ENCODE measurements at places on chromosomes 12 and 14.

DNA sequence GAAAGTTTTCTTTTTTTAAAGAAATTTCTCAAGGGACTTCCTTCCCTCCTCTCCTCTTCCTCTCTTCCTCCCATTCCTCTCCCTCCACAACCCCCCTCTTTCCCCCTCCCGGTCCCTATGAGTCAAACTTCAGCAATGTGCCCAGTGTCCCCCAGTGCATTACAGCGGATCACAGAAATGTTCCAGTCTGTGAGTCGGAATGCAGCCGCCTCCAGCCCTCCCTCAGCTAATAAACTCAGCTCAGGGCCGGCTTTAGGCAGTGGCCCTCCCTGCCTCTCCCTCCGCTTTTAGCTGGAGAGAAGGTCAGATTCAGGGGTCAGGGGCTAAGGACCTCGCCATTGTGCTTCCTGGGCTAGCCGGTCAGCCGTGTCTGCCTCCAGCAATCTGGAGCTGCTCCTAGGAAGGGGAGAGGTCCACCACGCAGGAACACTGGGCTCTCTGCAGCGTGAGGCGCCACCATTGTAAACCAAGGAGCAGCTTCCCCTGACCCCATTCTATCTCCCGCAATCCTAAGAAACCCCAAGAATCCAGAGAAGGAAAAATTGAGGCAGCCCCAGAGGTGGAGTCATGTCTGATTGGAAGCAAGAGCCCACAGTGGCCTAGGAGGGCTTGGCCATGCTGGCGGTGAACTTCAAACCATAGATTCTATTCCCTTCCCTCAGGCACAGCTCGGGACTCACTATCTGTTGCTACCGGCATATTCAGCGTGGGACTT is 1.1 kb upstream of the HDAC7 start:
- DNase-seq: peak; percentile 82

- DNase-seq: no peak
Measured at GRCh38 chr12:24424889-24425600, 475.6 kb upstream of the SOX5 start.

GRCh38 chr12:40106655-40107054 is 774 bp upstream of the SLC2A13 start:
- DNase-seq: no peak

DNA sequence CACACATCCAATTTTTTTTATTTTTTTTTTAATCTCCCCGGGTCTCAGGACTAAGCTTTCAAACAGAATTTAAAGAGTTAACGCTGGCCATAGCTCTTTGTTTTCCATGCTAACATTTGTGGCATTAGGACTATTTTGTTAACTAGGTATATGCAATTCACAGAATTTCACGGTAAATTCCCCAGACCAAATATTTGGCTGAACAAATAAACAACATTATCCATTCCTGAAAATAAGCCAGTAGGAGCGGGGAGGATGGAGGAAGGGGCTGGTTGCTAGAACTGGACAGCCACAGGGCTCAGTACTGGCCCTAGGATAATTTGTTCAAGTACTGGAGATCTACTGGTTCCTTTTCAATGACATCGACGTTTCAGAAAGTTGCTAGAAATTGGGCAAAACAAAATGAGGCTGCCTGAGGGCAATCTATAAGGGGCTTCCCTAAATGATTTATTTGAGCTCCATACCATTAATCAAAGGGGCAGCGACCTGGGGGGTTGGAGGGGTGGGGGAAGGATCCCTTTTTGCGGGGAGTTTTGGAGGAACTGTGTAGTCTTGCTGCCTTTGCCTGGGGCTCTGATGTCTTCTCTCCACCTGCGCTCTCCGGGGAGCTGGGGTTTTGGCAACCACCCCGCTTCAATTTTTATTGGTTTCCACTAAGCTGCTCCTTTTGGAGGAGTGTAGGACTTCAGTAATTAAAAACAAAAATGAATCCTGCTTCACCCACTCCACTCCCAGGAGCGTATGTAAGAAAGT is 9.0 kb downstream of the BMP4 start:
- no peak for DNase-seq

DNA sequence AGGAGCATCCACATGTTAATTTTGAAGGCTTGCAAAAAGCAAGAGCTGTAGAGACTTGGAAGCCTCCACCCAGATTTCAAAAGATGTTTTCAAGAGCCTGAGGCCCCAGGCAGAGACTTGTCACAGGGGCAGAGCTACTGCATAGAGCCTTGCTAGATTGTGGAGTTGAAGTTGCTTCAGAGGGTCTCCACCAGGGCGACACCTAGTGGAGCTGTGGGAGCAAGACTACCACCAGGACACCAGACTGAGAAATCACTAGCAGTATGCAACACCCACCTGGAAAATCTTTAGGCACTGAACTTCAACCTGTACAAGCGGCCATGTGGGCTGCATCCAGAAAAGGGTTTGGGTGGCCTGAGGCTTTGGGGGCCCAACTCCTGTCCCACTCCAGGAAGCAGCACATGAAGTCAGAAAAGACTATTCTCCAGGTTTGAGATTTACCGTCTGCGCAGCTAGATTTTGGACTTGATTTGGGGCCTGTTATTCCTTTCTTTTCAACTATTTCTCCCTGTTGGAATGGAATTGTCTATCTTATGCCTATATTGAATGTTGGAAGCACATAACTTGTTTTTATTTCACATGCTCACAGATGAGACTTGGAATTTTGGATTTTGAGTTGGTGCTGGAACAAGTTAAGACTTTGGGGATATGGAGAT is 508.6 kb downstream of the FLRT2 start:
- peak; percentile 60 for DNase-seq

DNA sequence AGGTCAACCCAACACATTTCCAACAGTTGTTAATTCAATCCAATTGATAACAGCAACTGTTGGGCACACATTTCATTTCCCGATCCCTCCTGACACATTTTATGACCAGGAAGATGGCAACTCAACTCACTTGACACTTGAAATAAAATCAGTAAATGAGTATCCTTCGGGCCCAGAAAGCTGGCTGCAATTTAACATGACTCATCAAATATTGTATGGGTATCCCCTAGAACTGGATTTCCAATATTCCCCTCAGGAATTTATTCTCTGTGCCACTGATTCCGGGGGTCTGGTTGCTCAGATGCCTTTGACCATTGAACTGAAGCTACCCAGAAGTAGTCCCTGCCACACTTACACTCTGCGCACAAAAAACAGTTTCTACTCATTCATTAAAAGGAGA is 42.1 kb downstream of the INTS13 start:
- DNase-seq: no peak

- DNase-seq: no peak
Measured at GRCh38 chr12:50746431-50746830, 17.5 kb upstream of the ATF1 start.

- no peak for DNase-seq
Measured at GRCh38 chr12:40643506-40643905, 48.7 kb upstream of the CNTN1 start.

DNA sequence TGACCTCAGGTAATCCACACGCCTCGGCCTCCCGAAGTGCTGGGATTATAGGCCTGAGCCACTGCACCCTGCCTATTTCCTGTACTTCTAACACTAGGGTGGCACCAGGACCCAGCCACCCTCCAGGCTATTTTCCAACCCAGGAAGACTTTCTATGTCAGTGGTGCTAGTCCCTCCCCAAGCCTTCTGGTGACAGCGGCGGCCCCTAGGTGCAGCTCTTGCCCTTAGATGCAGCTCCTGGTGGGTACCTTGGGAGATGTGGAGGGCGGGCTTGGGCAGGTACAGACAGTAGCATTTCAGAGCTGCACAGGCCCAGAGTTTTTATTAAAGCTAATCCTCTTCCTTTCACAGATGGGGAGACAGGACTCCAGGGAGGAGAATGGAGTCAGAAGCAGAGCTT is 62.8 kb downstream of the SRRM4 start:
- DNase-seq: no peak

DNA sequence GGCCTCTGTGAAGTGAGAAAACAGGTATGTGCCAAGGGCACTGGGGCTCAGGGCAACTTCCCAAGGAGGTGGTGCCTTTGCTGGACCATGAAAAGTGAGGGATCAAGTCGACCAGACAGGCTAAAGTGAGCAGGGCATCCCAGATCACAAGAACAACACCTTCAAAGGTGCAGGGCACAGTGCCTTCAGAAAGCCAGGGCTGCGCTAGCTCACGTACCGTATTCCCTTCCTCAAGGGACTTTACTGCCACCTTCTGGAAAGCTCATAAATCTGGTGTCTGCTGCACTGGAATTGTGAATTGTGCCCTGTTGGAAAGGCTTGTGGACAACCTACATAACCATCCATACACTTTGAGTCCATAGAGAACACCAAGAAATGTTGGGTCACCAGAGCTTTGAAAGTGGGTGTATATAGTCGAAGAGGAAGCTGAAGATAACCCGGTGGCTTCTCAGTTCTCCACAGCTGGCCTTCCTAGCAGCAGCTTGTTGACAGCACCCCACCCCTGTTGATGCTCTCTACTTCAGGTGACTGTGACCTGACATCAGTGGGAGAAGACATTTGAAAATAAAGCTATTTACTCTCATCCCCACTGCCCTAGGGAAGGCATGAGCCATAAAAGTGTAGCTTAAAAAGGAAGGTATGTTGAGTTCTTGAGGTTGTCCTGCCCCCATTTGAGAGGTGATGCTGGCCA is 24.5 kb downstream of the FIGNL2 start:
- no peak for DNase-seq

DNA sequence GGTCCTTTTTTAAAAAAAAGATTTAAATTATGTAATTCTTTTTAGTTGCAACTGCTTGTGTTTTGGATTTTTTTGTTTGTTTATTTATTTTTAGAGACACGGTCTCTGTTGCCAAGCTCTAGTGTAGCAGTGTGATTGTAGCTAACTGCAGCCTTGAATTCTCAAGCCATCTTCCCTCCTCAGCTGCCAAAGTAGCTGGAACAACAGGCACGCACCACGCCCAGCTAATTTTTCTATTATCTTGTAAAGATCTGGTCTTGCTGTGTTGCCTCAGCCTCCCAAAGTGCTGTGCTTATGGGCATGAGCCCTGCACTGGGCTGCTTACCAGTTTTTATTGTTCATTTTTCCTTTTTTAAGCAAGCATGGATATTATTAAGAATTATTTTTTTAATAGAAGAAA is 10.6 kb upstream of the ART4 start:
- DNase-seq: no peak

GRCh38 chr12:51590347-51591015 is 552 bp upstream of the SCN8A start:
- peak; percentile 93 for DNase-seq

GRCh38 chr14:60079723-60080122 is 12.0 kb upstream of the PCNX4 start:
- DNase-seq: no peak

GRCh38 chr12:51814311-51815088 is 34.0 kb downstream of the FIGNL2 start:
- DNase-seq: peak; percentile 85

DNA sequence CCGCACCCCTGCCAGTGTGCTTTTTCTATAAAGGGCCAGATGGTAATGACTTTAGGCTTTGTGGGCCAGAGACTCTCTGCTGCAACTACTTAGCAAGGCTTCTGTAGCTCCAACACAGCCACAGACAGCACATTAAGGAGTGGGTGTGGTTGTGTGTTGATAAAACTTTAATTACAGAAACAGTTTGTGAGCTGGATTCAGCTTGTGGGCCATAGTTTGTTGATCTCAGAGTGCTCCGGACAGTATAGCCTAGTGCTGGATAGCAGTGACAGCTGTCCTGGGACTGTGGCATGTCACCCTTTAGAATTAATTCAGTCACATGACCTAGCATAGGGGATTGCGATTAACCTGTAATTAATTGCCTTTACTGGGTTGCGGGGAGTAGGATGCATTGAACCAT is 109.7 kb downstream of the ZNF664 start:
- no peak for DNase-seq

DNA sequence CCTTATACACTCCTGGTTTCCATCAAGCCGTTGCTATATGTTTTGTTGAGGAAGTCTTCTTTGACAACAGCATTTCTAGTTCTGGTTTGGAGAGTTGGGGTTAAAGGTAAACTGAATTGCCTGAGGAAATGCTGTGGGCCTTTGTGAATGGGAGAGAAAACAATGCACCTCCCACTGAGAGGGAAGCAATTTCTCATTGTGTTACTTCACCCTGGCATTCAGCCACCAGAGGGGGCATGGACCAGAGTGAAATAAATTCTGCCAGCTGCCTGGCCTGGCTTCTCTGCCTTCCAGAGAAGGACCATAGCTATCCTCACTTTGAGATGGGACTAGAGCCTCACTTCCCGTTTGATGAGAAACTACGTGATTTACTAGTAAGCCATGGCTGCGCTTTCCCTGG is 475.3 kb downstream of the EGLN3 start:
- DNase-seq: peak; percentile 66

- DNase-seq: no peak
Measured at GRCh38 chr14:83255015-83255726, 1721.5 kb upstream of the SEL1L start.

GRCh38 chr12:130480231-130480630 is 142.5 kb downstream of the PIWIL1 start:
- no peak for DNase-seq

Measured in nephron progenitor cell (in vitro differentiated cells).